ENCODE measurements at places on chromosomes 2 and 18.

GRCh38 chr2:135893374-135893794, 17.1 kb upstream of the MCM6 start:
- no peak for DNase-seq

DNA sequence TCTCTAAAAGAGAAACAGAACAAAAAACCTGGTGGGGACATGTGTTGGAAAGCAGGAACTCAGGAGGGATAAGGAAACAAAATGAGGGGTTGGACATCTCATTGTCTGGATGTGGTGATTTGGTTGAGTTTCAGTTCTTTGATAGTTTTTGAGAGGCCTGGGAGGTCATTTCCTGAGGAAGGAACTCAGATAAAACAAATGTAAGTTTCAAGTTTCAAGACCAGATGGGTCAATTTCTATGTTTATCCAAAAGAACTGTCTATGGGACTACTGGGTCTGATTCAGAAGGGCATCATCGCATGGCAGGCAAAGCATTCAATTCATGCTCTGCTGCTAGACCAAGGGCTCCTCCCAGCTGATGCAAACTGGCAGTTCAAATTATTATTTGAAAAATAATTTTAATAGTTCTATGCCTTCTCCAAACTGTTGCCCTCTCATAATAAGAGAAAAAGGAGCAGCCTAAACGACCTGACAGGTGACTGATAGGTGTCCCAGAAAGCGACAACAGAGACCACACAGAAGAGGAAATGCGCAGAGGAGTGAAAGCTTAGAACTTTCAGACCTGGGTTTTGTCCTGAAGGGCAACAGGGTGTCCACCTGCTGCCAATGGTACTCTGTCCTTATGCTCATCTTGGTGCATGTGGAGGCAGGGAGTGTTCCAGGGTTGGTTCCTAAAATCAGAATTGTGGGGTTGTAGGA, 39.3 kb upstream of the SH3RF3 start:
- no peak for DNase-seq

GRCh38 chr2:30677861-30678385, 129.3 kb downstream of the CAPN13 start:
- DNase-seq, result no peak

- DNase-seq, result peak; percentile 84
Measured at GRCh38 chr2:238231251-238231793, 8.5 kb downstream of the HES6 start.

GRCh38 chr2:127589841-127590240, 54.4 kb downstream of the MYO7B start:
- DNase-seq, result no peak

Data from CD4-positive, alpha-beta T cell (primary cell).